ENCODE measurements at places on chromosomes 6 and 20.
A peak's percentile ranks its signal among the peaks of the same experiment; 100 is the strongest.

DNA sequence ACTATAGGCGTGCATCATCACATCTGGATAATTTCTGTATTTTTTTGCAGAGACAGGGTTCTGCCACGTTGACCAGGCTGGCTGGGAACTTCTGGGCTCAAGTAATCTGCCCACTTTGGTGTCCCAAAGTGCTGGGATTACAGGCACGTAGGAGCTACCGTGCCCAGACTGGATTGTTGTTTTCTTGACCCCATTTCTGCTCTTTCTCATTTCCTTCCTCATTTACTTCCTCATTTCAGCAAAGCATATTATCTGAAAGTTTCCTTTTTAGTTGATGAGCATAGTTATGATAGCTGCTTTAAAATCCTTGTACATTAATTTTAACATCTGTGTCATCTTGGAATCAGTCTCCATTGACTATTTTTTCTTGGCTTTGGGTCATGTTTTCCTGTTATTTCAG, 301.0 kb upstream of the RUNX2 start:
- DNase-seq, result no peak

DNA sequence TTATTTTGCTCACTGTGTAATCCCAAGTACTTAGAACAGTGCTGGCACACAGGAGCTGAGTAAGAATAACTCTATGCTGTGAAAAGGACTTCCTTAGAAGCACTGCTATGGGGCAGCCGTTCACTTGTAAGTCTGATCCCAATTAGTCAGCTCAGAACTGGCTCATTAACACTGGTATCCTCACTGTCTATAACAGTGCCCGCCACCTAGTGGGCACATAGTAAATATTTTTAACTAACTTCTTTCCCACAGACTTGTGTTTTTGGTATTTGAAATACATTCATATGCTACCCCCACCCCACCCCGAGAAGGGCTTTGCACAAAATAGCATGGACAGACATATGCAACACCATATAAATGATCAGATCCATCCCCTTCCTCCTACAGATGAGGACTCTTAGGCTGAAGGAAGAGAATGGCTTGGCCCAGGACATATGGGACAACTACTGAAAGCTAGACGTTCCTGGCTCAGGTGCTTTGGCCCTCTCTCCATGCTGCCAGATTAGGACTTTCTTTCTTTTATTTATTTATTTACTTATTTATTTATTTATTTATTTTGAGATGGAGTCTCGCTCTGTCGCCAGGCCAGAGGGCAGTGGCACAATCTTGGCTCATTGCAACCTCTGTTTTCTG, 47.1 kb downstream of the DST start:
- DNase-seq, result no peak

GRCh38 chr6:11366934-11367637, 134.6 kb upstream of the NEDD9 start:
- DNase-seq, result no peak

GRCh38 chr6:80174900-80175572, 68.6 kb downstream of the BCKDHB start:
- peak; percentile 51 for DNase-seq

DNA sequence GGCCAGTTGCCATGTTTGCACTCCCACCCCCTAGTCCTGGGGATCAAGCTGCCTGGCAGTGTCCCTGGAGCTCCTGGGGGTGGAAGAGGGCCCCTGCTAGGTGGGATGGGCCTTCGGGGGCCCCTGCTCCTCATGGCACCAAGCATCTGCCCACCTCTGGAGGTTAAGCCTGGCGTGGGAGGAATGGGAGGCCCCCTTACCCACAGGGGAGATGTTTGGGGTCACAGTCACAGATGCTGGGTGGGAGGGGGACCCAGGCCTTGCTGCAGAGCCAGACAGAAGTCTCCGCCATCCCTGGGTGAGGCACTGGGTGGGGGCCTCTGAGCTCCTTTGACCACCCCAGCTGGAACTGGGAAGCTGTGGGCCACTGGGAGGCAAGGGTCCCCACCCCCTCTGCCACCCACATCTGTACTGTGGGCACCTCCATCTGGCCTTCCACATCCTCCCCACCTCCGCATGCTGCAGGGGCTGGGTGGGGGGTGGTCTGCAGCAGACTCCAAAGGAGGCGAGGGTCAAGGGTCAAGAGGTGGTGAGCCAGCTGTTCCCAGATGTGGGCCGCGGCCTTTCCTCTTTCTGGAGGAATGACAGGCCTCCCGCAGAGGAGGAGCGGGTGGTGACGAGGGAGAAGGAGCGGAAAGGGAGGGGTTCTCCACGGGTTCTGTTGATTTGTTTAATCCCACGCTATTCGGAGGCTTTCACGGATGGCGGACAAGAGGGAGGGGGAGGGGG, 41.5 kb downstream of the YTHDF1 start:
- DNase-seq, result no peak

DNA sequence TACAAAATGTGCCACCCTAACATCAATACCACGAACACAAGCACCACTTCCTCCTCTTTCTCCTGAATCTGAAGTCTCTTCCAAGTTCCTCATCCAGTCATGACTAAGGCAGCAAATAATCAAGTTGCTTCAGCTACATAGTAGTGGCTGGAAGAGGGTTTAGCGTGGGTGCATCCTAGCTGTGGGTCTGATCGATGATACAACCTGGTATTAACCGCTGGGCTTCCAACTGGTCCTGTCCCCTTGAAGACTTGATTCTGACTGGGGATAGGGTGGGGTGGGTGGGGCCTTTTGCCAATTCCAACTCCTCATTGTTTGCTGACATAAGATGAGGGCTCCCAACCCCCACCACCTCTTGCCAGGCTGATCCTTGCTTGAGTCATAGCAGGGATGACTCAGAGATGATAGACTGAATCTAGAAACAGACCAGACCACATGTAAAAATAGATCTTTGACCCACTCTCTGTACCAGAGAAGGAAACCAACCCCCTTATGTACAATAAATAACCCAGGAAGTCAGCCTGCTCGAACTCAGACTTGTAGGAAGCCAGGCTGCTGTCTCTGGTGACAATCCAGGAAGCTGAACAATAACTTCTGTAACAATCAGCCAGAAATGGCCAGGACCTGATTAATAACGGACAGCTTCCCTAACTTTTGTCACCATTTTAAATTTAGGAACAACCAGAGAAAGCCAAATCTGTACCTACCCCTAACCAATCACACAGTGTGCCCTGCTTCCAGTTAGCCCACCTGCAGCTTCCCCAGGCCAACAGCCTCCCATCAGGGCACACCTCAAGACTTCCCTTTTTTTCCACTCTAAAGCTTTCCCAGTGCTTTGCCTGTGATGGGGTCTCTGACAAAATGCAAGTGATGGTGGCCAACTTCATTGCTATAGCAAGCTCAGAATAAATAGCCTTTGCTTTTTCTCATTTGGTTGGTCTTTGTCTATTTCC, 68.9 kb upstream of the FAM184A start:
- peak; percentile 97 for DNase-seq

DNA sequence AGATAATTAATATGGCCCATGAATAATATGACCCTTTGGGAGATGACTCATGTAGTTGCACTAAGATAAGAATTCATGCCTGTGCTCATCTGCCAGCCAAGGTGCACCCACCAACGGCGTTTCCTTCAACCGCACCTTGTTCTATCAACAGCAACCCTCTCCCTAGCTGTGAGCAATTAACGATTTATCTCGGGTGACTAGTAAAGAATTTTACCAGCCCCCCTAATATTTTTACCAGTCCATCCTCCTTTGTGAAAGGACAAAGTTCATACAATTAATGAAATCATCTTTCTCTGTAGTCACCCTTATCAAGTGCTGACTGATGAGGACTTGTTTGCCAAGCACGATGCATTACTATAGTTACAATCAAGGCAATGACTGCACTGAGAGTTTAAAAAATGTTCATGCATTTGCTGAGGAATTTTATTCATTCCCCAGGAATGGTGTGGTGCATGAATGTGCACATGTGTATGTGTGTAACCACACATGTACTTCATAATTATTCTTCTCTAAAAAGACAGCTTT, 118.7 kb downstream of the SMOC2 start:
- DNase-seq, result no peak

- no peak for DNase-seq
Observed at GRCh38 chr6:74651948-74652842, 553.7 kb downstream of the COL12A1 start.

- DNase-seq, result no peak
Observed at GRCh38 chr6:106885679-106886078, 88.8 kb downstream of the CD24 start.

DNA sequence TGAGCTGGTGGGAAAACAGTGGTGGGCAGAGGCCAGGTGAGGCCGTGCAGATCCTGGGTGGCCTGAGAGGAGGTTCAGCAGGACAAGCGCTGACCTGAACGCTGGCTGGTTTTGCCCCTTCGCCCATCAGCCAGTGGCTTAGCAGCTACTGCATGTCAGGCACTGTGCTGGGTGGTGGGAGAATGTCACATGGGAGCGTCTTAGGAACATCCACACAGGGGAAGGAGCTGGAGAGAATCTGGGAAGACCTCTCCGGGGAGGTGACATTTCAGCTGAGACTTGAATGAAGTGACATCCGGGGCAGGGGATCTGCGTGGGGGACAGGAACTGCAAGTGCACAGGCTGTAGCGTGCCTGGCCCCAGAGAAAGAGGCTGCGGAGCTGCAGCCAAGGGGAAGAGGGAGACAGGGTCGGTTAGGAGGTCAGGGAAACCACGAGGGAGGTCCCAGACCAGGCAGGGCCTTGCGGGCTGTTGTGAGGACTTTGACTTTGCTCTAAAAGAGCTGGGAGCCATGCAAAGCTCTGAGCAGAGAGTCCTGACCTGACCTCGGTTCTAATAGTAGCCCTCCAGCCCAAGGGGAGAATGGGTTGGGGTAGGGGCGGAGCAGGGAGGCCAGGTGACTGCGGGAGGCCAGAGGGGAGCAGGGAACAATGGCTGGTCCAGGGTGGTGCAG, 156.8 kb upstream of the PTPN1 start:
- no peak for DNase-seq

DNA sequence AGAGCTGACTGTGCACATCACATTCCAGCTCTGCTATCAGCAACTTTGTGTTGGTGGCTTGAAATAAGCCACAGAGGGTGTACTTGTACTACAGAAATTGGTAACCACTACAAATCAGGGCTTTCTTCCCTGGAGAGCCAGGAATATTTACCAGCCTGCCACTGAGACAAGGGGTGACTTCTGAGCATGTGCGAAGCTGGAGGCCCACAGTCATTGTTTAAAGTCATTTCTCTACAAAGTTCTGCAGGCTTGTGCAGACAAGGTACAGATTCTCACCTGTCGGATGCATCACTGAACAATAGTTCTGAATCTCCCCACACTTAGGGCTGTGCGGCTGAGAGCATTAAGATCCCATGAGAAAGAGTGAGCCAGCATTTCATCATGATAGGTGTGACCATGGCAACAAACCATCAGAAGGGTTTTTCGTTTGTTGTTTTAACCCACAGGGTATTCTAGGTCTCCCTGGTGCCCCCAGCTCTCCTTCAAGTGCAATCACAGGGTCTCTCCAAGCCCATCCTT, 292.8 kb downstream of the CDC5L start:
- no peak for DNase-seq

- no peak for DNase-seq
Observed at GRCh38 chr6:3260296-3260695, 1.5 kb downstream of the PSMG4 start.

- DNase-seq, result no peak
Observed at GRCh38 chr6:49551866-49552129, 1.3 kb downstream of the C6orf141 start.

DNA sequence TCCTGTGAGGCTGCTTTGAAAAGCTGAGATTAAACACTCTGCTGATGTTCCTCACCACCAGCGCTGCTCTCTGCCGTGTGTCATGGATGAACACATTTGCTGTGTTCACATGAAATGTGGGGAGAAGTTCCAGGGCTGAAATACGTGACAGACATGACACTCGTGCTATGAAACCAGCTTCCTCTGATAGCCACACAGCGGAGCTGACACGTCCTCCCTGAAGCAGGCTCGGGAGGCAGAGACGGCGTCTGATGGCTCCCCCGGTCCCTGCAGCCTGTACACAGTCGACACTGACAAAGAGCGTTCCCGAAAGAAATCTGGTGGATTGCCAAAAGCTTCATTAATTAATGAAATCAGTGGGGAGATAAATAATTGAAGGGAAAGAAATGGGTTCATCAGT, 17.5 kb downstream of the AGPAT4 start:
- DNase-seq, result no peak

- DNase-seq, result no peak
Observed at GRCh38 chr6:138824482-138825144, 28.7 kb downstream of the ECT2L start.

- no peak for DNase-seq
Observed at GRCh38 chr6:146949425-146949824, 254.8 kb upstream of the STXBP5 start.

GRCh38 chr6:157203312-157203744, 120.0 kb downstream of the TMEM242 start:
- DNase-seq, result no peak

GRCh38 chr20:47925593-47925992, 140.3 kb upstream of the SULF2 start:
- DNase-seq, result no peak

DNA sequence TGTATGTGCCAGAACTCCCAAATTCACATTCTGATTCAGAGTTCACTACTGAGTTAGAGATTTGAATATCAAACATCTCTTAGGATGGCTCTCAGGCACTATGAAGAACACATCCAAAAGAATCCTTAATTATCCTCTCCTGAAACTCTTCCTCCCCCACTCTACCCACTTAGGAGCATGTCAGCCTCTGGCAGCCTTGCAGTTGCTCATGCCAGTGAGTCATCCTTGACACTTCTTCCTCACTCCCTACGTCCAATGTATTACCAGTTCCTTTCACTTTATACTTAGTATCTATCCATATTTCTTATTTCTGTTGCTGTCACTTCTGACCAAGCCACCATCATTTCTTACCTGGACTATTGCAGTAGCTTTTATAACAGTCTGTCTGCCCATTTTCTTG, 192.0 kb upstream of the IMPG1 start:
- DNase-seq, result peak; percentile 4

DNA sequence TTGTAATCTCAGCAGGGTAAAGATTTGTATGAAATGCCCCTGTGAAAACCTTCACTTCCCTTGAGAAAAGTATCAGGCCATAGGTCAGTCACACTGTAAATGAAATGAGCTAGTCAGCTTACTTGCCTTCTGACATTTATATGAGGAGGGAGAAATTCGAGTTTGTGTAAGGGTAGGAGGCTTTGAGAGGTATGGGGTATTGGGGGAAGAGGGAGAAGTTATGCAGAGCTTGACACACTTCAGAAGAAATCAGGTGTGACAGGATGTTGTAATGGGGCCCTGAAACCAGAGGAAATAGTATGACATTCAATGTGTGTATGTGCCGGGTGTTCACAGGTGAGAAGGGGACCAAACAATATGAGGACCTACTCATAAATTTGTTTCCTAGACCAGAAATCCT, 64.2 kb upstream of the CCN6 start:
- no peak for DNase-seq

DNA sequence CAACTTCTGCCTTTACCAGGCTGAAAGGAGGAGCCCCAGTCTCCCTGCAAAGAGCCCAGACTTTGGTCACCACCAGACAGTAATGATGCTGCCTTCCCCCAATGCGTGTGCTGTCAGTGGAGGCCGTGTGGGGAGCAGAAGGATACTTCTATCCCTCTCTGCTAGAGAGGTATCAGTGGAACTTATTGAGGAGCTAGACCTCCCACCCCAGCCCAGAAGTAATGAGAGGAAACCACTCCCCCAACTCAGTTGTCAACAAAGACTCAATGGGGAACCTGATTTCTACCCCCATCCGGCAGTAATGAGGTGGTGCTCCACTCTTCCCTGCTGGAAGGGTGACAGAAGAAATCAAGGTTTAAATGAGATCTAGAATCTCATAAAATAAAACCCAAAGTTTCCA, 4.4 kb upstream of the WFDC8 start:
- no peak for DNase-seq
